A549 treated with GW870086 at 1 μM for 4 hours (cell line): ENCODE measurements at places on chromosomes 2 and 18. TPM values are rescaled to one million over a fixed set of nuclear protein-coding genes. Genes with fewer than 3 reads are reported as not detected.

Gene CTAGE1
- total RNA-seq, result not detected in 5 replicates

Gene LYPD1
- total RNA-seq, result 14.4 to 20.2 TPM (median 14.6 TPM) in 5 replicates

Gene SH2D6
- total RNA-seq, result 0.54 to 0.99 TPM (median 0.62 TPM) in 5 replicates

Gene SERPINB4
- 0.07 to 0.26 TPM (median 0.15 TPM) in 5 replicates for total RNA-seq

Gene CD8B
- not detected in 5 replicates for total RNA-seq

Gene PCARE
- not detected in 5 replicates for total RNA-seq

Gene PRSS56
- 0.09 to 0.16 TPM (median 0.11 TPM) in 5 replicates for total RNA-seq

Gene ACTG2
- total RNA-seq, result 0.29 to 0.47 TPM (median 0.37 TPM) in 4 of 5 replicates, not detected in the other

Gene FBXO15
- 0.29 to 1.4 TPM (median 0.57 TPM) in 5 replicates for total RNA-seq
